ENCODE measurements at places on chromosomes 5 and 9.

- DNase-seq, result no peak
Measured at GRCh38 chr9:131823701-131824146, 83.8 kb upstream of the RAPGEF1 start.

GRCh38 chr9:128429513-128430086 lies 8.9 kb downstream of the CERCAM start:
- no peak for DNase-seq

GRCh38 chr5:14216902-14217301 lies 73.8 kb downstream of the TRIO start:
- no peak for DNase-seq

DNA sequence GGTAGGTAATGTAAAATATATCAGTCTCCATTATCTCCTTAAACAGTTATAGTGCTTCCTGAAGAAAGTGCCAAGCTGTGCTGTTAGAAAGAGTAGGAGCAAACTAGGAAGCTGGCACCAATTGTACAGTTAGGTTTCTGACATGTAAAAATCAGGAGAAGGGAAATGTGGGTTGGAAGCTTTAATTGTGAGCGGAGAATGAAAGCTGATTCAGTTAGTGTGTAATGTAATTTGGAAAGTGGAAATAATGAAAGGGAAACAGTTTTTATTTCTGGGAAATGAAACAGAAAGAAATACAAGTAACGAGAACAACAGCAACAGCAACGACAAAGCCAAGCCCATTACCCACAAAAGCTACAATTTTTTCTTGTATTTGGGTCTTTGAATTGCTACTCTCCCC lies 48.8 kb upstream of the JAK2 start:
- DNase-seq, result no peak

- no peak for DNase-seq
Measured at GRCh38 chr5:17396247-17396646, 101.8 kb upstream of the TAF11L2 start.

- no peak for DNase-seq
Measured at GRCh38 chr5:172802567-172803176, 31.4 kb upstream of the ERGIC1 start.

- DNase-seq, result no peak
Measured at GRCh38 chr9:38200431-38200830, 131.4 kb upstream of the SHB start.

DNA sequence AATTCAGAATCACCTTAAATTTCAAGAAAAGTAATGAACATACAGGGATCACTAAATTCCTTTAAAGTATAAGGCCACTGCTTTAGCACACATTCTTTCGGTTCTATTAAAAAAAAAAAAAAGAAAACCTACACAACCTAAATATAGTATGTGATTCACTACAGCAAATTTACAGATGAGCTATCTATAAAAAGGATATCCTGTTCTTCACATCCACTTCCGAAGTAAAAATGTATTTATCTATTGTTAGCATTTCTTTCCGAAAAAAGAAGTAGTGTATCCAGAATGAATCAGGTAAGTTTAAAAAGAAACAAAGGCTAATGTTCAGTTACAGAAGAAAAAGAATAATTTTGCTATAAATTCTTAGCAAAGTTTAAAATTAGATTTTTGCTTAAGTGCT lies 70.2 kb downstream of the ECPAS start:
- DNase-seq, result no peak

- DNase-seq, result no peak
Measured at GRCh38 chr5:168946363-168946762, 354.6 kb downstream of the SLIT3 start.

GRCh38 chr5:72662305-72662704 lies 154.2 kb upstream of the TNPO1 start:
- DNase-seq, result no peak

DNA sequence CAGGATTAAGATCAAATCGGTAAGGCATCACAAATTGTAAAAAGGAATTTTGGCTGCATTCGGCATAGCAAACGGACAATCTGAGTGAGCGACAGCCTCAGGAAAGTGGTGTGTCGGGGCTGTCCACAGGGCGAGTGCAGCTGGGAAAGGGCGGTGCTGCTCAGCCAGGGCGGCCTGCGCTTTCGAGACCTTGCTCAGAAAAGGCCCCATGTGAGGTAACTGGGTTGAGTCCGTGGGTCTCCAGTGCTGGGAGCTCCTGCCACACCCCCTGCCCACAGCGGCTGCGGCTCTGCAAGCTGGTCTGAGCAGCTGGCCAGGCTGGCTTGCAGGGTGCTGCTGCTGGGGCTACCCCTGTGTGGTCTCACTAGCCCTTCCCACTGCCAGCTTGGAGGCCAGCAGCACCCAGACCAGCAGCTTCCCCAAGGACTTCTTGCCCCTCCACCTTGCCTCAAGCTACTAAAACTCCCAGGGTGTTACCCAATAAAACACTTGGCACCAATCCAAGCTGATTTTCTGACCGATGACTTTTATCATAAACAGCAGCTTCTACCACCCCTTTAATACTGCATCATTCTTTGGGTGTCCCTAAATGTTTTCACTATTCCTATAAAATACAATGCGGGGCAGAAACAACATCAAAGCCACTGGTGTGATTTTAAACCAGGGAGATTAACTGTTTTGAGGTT lies 6.2 kb downstream of the SURF2 start:
- no peak for DNase-seq

- DNase-seq, result no peak
Measured at GRCh38 chr5:95631255-95631958, 11.5 kb downstream of the GPR150 start.

DNA sequence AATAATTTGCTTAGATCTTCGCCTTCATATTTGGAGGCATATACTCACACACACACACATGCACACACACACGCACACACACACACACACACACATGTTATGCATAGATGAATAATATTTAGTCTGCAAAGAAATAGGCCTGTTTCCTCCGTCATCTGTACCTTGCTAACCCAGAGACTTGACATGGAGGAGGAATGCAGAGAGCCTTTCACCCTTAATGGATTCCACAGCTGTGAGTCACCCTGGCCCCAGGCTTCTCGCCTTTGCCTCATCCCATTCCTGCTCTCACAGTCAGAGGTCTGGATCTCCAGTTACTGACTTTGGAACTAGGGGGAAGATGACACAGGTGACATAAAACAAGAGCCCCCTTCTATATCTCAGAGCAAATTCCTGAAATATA lies 29.7 kb downstream of the ZNF462 start:
- no peak for DNase-seq

GRCh38 chr9:137456061-137456863 lies 2.9 kb downstream of the NSMF start:
- no peak for DNase-seq

DNA sequence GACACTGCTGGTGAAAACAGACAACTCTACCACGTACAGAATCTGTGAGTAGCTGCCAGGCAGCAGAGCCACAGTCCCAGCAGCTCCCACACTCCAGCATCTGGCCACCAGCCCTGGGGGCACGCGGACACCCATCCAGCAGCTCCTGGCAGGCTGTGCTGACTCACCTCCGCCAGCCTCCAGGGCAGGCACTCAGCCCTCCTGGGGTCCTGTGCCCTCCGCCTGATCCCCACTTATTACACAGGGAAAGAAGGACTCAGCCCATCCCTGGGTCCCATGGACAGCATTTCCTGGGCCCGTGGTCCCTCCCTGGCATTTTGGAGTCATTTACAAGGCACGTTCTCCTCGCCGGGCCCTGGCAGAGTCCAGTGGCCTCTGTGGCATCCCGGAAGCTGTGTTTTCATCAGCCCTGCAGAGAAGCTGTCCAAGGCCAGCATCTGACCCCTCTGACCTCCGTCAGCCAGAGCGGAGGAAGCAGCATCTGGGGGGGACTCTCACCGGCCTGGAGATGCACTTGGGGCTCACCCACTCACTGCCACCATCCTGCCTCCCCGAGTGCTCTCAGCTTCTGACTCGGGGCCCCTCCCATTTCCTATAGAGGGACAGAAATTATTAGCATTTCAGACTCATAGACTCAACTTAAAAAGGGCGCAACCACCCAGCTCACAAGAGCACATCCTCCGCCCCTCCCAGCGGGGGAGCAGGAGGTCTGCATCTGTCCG lies 21.6 kb downstream of the PAEP start:
- DNase-seq, result no peak

- no peak for DNase-seq
Measured at GRCh38 chr9:108786901-108787689, 68.7 kb downstream of the ACTL7B start.

GRCh38 chr5:8093669-8094068 lies 224.7 kb downstream of the MTRR start:
- DNase-seq, result no peak
